NCI-H1436 treated with DMSO at 0.1 percent for 48 hours (cell line): ENCODE measurements at places on chromosomes 7 and 10.

DNA sequence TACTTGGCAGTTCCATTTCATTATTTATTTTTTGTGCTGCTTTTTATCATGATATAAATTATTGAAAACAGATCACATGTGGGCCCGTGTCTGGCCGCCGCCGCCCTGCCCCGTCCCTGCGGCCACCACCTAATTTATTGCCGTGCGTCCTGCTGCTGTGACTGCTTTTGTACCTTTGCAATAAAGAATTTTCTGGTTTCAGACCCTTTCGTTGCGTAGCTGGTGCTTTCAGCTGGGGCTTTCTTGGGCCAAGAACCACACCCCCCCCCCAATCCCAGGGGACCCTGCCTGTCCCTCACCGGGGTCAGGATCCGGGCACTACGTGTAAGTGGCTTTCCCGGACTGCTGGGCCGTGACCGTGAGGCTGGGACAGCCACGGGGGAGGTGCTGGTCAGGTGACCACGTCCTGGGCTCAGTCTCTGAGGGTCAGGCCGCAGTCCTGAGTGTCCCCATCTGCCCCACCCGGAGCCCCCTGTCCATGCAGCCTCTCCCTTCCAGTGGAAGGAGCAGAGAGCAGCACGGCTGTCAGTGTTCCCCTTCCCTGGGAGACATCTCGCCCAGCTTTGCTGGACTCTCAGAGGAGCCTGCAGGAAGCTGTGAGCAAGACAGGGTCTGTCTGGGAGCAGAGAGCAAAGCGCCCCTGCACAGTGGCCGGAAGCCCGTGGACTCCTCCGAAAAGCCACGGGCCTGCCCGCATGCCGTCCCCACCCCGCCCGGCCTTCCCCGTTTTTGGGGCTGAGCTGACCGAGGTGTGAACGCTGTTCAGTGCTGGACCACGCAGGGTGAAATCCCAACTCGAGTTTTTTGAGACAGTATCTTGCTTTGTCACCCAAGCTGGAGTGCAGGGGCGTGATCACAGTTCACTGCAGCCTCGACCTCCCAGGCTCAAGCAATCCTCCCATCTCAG, 12.6 kb downstream of the MAFK start:
- no peak for DNase-seq

DNA sequence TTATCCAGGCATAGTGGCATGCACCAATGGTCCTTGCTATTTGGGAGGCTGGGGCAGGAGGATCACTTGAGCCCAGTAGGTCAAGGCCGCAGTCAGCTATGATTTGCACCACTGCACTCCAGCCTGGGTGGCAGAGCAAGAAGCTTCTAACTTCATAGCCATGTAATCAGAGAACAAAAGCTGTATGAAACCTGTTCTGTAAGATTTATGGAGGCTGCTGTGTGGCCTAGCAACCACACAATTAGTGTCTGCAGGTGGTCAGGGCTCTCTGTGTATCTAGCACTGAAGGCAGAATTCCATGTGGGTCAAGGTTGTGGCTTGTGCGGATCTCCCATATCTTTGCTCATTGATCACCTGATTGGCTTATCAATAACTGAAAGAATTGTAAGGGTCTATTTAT, 221.5 kb upstream of the FOXK1 start:
- DNase-seq = no peak

DNA sequence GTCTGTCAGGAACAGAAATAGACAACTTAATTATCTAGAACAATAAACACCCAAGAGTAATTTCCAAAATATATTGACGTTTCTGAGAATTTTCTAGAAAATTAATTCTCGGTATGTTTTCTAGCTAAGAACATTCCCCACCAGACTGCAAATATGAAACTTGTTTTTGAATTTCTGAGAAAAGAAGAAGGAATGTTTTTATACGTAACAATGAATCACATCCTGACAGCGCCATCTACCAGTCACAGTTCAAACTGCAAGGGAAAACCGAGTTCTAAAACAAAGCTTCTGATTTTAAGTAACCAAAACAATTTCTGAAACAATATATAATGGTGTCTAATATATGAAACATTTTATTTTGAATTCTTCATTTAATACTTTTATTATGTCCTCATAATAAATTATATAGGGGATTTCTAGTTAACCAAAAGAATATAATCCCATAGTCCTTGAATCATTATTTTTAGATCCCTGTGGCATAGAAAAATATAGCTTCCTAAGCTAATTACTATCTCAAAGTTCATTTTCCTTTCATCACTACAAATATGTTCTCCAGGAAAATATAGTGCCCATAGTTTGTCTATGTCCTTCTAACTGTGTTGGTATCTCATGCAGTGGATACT, 34.5 kb upstream of the MEOX2 start:
- DNase-seq = no peak

- DNase-seq = no peak
Measured at GRCh38 chr7:20737840-20738448, 48.7 kb downstream of the SP8 start.

DNA sequence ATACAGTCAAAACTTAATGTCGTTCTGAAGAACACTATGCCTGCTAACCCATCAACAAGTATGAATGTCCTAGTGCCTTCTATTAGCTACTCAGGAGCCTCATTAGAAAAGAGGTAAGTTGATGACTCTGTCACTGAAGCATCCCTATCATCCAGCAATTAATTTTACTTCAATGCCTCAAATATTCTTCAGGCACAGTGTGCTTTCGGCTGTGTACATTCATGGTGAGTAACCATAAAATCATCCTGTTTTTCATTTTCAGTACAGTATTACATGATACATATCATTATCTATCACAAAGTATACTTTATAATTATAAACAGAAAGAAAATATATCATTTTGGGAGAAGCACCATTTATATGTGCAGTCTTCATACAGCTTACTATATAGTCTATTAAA, 495.5 kb upstream of the ZWINT start:
- no peak for DNase-seq

- DNase-seq = no peak
Measured at GRCh38 chr7:136057509-136057908, 80.3 kb upstream of the MTPN start.

DNA sequence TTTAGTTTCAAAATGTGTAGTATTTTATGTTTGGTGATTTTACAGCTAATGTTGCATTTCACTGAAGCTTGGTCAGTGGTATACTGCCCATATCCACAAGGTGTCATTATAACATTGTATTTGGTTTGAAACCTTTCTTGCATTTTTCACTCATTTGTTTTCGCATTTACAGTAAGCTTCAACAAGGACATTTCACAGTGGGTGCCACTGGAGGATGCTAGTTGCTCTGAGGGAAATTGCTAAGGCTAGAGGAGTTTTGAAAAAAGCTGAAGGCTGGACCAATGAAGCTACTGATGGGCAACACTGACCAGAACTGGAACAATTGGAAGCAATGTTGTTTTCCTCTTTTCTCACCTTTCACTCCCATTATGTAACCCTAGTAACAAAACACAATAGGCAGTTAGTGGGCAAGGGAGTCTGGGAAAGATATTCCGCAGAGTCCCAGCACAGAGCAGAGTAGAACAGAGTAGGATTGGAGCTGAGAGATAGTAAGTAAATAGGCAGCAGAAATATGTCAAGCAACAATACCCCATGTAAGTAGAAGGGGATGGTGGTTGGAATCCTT, 23.6 kb upstream of the SRI start:
- no peak for DNase-seq

DNA sequence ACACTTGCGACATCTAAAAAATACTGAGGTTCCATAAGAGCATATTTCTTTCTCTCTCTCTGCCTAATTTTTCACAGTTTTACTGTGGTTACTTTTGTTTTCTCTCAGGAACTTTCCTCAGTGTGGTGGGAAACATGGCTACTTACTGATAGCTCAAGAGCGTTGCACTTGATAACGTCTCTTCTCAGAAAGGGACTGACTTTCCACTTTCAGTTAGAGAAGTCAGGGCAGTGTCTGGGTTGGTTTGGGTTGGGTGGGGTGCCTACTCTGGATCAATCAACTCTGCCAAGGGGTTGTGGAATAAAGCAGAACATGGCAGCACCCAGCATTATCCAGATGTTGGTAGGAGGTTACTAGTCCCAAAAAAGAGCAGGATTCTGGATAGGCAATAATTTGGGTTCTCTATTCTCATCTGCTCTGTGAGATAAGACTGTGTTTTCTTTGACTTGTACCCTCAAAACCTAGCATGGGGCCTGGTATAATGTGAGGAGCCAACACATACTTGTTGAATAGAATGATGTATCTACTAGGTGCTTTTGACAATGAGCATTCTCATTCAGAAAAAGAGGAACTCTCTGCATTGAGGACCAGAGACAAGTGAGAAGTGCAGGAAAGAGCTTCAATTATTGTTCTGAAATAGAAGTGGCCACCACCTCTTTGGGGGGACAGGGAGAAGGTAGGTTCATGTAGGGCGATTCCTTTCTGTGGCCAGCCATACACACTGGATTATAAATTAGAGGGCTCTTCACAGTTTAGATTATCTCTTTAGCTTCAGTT, 315.7 kb downstream of the REEP3 start:
- DNase-seq = no peak

- DNase-seq = no peak
Measured at GRCh38 chr10:51272555-51272954, 198.3 kb downstream of the PRKG1 start.

GRCh38 chr10:131169146-131169545, 142.4 kb downstream of the TCERG1L start:
- no peak for DNase-seq

GRCh38 chr7:75994388-75995051, at the start of gene TMEM120A:
TMEM120A (minus strand) TSS chr7:75994595; CDS start chr7:75994570, 25 bp downstream.
- peak; percentile 44 for DNase-seq

DNA sequence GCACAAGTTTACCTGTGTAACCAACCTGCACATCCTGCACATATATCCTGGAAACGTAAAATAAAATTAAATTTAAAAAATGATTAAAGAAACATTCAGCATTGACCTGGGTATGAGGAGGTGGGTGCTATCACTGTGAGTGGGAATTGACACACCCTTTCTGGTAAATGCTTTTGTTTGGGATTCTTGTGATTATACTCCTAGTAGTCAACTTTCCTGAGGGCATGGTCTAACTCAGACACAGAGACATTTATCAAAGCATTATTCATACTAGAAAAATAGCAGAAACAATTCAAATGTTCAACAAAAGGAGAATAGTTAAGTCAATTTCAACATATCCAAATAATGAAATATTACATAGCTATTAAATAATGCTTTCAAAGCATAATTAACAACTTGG, 44.2 kb downstream of the CNNM2 start:
- DNase-seq = no peak

- no peak for DNase-seq
Measured at GRCh38 chr7:55534262-55534915, 37.9 kb downstream of the VOPP1 start.

- DNase-seq = no peak
Measured at GRCh38 chr10:128189176-128189575, 63.0 kb upstream of the MKI67 start.

DNA sequence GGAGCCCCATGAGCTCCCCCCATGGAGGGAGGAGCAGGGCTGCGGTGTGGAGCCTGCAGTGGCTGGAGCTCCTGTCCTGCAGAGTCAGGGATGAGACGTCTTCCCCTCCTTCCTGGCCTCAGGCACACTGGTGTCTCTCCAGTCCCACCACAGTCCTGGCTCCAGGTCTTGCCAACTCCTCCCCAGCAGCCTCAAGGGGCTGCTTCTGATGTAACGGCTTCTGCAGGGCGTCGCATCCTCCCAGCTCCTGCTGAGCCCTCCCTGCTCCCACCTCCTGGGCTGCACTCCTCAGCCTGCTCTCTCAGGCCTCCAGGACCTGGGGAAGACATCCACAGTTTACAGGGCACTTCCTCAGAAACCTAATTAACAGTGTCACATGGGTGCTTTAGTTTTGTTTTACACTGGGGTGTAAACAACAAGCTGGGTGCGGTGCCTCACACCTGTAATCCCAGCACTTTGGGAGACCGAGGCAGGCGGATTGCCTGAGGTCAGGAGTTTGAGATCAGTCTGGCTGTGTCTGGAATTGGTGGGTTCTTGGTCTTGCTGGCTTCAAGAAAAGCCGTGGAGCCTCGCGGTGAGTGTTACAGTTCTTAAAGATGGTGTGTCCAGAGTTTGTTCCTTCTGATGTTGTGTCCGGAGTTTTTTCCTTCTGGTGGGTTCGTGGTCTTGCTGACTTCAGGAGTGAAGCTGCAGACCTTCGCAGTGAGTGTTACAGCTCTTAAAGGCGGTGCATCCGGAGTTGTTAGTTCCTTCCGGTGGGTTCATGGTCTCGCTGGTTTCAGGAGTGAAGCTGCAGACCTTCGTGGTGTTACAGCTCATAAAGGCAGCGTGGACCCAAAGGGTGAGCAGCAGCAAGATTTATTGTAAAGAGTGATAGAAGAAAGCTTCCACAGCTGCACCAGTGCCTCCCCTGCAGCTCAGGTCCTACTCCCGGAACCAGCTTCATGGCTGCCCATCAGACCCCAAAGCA, 95.0 kb downstream of the PAXIP1 start:
- DNase-seq = no peak

DNA sequence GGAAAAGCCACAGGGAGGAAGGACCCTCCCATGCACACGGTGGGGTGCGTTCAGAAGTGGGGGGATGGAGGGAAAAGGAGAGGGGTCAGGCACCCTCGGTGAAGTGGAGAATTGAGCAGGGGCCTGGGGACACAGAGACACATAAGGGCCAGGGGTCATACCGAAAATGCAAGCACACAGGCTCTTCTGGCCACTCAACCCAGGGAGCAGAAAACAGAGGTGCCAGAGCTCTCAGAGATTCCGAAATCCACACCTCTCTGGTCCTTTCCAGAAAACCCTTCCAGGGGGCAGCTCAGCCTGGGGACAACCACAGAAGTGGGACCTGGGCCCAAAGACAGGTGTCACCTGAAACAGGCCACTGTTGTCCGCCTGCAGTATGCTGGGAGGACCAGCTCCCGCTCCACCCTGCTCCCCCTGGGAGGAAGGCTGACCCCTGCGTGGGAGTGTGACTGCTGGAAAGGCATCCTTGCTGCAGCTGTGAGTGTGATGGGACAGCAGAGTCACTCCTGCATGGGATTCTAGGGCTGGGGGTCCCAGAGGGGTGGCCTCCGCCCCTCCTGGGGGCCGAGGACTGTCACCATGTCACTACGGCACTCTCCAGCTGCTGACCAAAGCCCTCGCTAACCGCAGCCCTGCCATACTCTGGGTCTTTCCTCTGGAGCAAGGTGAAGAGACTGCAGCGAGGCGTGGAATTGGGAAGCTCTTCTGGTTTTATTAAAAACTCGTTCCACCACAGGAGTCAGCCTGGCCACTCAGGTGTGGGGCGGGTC, 63.1 kb downstream of the TMEM209 start:
- DNase-seq = no peak

DNA sequence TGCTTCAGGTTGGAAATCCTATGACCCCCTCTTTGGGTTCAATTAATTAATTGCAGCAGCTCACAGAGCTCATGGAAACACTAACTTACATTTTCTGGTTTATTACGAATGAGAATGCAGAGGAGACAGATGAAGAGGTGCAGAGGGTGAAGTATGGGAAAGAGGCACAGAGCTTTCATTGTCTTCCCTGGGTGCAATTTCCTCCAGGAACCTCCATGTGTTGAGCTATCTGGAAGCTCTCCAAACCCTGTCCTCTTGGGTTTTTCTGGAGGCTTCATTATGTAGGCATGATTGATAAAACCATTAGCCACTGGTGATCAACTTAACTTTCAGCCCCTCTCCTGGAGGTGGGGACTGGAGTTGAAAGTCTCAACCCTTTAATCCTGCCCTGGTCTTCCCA, 133.0 kb upstream of the AUTS2 start:
- DNase-seq = no peak

GRCh38 chr7:8115547-8116402, 146.2 kb downstream of the ICA1 start:
- no peak for DNase-seq
